ENCODE measurements at places on chromosomes 1 and 21.

- no peak for DNase-seq
Observed at GRCh38 chr1:203325026-203325417, 19.7 kb downstream of the BTG2 start.

- DNase-seq, result no peak
Observed at GRCh38 chr1:184310157-184310819, 76.5 kb upstream of the C1orf21 start.

DNA sequence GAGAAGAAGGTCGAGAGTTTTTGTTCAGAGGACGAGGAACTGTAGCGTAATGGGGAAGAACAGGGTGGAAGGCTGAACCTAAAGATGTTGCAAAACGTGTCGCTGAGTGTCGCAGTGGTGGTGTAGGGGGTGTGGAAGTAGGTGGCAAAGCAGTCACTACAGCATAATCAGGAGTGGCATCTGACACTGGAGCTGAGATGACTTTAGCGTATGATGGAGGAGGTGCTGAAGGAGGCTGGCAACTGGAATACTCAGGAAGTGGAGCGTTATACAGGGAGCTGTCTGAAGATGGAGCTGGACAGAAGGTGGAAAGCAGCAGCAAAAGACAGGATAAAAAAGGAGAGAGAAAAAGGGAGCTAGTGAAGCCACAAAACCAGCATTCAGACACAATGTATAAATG is 89.9 kb upstream of the LBR start:
- no peak for DNase-seq

DNA sequence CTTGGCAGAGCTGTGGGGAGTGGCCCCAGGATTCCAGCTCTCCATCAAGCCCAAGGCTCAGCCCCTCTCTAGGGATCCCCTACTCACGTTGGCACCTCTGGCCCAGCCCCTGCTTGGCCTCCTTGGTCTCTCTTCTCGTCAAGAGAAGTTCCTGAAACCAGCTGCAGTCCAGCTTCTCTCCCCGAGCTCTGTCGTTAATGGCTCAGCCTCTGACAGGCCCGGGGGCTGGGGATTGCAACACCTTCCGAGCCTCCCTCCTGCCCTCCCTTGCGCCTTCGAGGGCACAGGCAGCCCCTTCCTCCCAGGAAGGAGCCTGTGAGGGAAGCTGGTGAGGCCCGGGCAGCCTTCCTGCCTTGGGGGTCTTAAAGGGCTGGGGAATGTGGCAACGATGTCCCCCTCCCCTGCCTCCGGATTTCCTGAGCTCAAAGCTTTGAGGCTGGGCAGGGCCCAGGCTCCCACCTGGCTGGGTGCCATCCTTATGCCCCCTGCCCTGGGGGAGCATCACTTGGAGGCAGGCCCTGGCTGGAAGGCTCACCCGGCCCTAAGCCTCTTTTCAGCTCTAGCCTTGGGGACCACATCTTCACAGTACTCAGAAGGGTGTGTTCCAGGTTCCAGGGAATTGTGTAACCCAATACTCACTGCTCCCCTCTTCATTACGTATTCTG is at the start of gene CSF3R:
CSF3R (minus strand) TSS at position 190 of the 665 bp plus-strand sequence. CDS start 3,417 bp downstream, outside the sequence.
- no peak for DNase-seq

DNA sequence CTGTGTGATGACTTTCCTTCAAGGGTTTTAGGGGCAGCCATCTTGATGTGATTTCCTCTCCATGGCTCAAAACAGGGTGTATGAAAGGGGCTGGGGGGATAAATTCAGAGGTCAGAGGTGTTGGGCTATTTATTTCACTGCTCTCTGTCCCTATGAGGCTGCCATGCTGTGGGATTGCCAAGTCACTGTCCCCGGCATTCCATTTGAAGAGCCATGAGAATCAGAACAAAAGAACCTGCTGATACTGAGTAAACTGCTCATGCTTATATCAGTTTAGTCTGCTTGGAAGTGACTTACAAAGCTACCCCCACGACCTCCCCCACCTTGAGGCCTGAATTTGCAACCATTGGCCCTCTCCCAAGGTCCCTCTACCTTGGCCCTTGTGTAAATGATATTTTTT is 72.3 kb upstream of the UBE2U start:
- DNase-seq, result no peak

GRCh38 chr1:160755911-160756848 is 17.1 kb downstream of the SLAMF7 start:
- DNase-seq, result no peak

- peak; percentile 30 for DNase-seq
Observed at GRCh38 chr1:235648954-235649367, 623 bp downstream of the GNG4 start.

Data from NCI-H774 (cell line).